ENCODE measurements at places on chromosomes 2 and 18. TPM values are rescaled to one million over a fixed set of nuclear protein-coding genes. Genes with fewer than 3 reads are reported as not detected.

POU3F3 gene
- total RNA-seq, result 2.3 TPM

IL36G gene
- total RNA-seq, result not detected

GRCh38 chr2:218880102-218880858 lies at the start of gene WNT10A:
Gene WNT10A, plus strand, starts transcription at chr2:218880852. Its CDS starts 144 bp downstream, at chr2:218880996.
- no peak for DNase-seq
- 0 out of 2 replicates have a peak, but pooled peaks cover 4% of the 10 kb centered on the region for H3K27me3 ChIP-seq
- no peak within 1 kb of the TSS for H3K27ac ChIP-seq
- H3K36me3 ChIP-seq, result no peaks in the 10 kb centered on the region
- peaks cover 48% of the 10 kb centered on the region for H3K4me1 ChIP-seq
- no peak within 1 kb of the TSS for H3K4me3 ChIP-seq

GRCh38 chr2:208820014-208820688 lies 413.6 kb downstream of the PTH2R start:
- no peaks in the 10 kb centered on the region for H3K36me3 ChIP-seq
- no peak for DNase-seq
- no peak overlapping the region for H3K27ac ChIP-seq
- H3K4me1 ChIP-seq, result no peaks in the 10 kb centered on the region

DNA sequence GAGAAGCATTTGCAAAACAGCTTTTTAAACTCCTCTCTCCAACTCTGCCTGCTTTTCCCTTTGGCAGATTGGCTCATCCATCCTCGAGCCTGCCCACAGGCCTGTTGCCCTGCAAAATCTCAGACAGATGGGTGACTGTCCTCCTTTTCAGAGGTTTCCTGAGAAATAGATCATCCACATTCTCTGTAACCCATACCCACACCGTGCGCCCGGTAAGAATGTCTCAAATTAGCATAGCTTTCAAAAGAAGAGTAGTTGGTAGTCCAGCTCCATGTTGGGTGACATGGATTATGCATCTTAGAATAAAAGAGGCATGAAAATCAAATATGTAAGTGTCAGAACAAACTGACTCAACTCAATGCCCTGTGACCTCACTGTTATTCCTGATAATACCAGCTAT lies 457.9 kb downstream of the TSN start:
- H3K27ac ChIP-seq, result no peak overlapping the region
- H3K36me3 ChIP-seq, result no peaks in the 10 kb centered on the region
- no peak overlapping the region for H3K4me3 ChIP-seq
- DNase-seq, result no peak

GRCh38 chr18:8041526-8042111 lies 474.5 kb downstream of the PTPRM start:
- no peak for DNase-seq
- H3K4me1 ChIP-seq, result no peaks in the 10 kb centered on the region
- no peaks in the 10 kb centered on the region for H3K36me3 ChIP-seq

- peak overlapping the region; percentile 74 for H3K4me3 ChIP-seq
- H3K36me3 ChIP-seq, result no peaks in the 10 kb centered on the region
- H3K4me1 ChIP-seq, result 0 out of 2 replicates have a peak, but pooled peaks cover 3% of the 10 kb centered on the region
- H3K27ac ChIP-seq, result no peak overlapping the region
- no peaks in the 10 kb centered on the region for H3K27me3 ChIP-seq
Measured at GRCh38 chr18:46946656-46947282, 29.4 kb downstream of the KATNAL2 start.

SP9 gene
- 4.1 TPM for total RNA-seq

DNA sequence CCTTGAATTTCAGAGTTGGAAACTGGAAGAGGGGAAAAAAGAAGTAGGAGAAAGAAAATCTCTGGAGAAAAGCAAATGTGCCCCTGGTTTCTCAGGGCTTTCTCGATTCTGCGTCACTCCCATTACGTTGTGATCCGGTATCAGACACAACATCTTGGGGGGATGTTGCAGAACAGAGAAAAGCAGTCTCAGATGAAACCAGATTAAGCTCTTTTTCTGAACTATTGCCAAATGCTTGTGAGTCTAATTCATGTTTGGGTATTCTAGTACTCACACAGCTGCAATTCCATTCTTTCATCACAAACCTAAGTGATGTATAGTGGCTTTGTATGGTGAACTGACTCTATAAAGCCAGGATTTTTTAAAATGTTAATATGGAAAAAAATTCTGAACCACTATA lies 233.2 kb downstream of the TCF4 start:
- H3K4me1 ChIP-seq, result no peaks in the 10 kb centered on the region
- no peak overlapping the region for H3K4me3 ChIP-seq
- H3K27me3 ChIP-seq, result no peaks in the 10 kb centered on the region
- DNase-seq, result peak; percentile 4

DNA sequence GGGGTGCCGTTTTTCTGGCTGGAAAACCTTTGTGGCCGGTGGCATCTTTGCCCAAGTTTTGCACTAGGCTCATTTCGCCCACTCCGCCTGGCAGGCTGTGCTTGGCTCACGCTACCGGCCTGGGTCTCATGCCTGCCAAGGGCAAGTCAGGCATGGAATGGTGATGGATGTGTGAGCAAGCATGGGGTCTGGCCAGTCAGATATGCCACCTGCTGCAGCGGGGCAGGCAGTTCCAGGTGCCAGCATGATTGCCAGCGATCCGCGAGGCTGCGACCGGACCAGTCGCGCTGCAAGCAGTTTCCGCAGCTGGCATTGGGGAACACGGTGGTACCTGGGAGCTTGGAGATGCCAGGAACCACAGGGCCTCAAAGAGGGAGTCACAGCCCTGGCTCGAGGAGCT lies 40.6 kb downstream of the TAF1B start:
- no peaks in the 10 kb centered on the region for H3K4me1 ChIP-seq
- no peak overlapping the region for H3K27ac ChIP-seq
- no peak overlapping the region for H3K4me3 ChIP-seq
- DNase-seq, result no peak
- no peaks in the 10 kb centered on the region for H3K27me3 ChIP-seq

GRCh38 chr2:142031656-142032055 lies 99.2 kb downstream of the LRP1B start:
- peaks cover 10% of the 10 kb centered on the region for H3K4me1 ChIP-seq
- DNase-seq, result peak; percentile 6
- H3K36me3 ChIP-seq, result no peaks in the 10 kb centered on the region

GRCh38 chr2:109185338-109185737 lies 56.3 kb downstream of the SH3RF3 start:
- DNase-seq, result no peak
- H3K36me3 ChIP-seq, result no peaks in the 10 kb centered on the region
- H3K4me3 ChIP-seq, result no peak overlapping the region
- H3K4me1 ChIP-seq, result no peaks in the 10 kb centered on the region
- no peaks in the 10 kb centered on the region for H3K27me3 ChIP-seq

GRCh38 chr2:237616734-237617586 lies 10.4 kb upstream of the LRRFIP1 start:
- peak; percentile 66 for DNase-seq
- H3K4me1 ChIP-seq, result peaks cover 64% of the 10 kb centered on the region
- H3K27me3 ChIP-seq, result no peaks in the 10 kb centered on the region
- H3K27ac ChIP-seq, result peak overlapping the region; percentile 90

GPR35 gene
- total RNA-seq, result 0.30 TPM

- H3K27me3 ChIP-seq, result no peaks in the 10 kb centered on the region
- peaks cover 27% of the 10 kb centered on the region for H3K4me1 ChIP-seq
Measured at GRCh38 chr2:70919672-70920366, 15.9 kb upstream of the ATP6V1B1 start.

DNA sequence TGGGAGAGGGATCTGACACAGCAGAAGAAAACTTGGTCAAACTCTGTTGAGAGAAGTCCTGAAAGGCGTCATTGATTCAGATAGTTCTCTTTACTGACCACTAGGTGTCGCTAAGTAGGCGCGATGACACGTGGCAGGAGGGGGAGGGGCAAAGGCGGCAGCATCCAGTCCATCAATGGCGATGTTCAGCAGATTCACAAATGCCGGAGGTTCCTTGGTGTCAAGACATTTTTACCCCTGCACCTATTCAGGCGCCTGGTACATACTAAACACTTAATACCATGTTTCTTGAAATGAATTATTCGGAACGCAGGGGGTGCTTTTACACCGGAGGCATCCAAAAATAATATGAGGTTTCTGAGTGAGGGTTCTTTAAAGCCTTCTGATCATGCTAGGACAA lies 3.0 kb upstream of the PLEK start:
- H3K36me3 ChIP-seq, result no peaks in the 10 kb centered on the region
- H3K27me3 ChIP-seq, result peaks cover 2% of the 10 kb centered on the region
- H3K4me3 ChIP-seq, result peak overlapping the region; percentile 22
- H3K4me1 ChIP-seq, result no peaks in the 10 kb centered on the region
- DNase-seq, result peak; percentile 92
- H3K27ac ChIP-seq, result no peak overlapping the region

SH3RF3 gene
- 0.30 TPM for total RNA-seq

DNA sequence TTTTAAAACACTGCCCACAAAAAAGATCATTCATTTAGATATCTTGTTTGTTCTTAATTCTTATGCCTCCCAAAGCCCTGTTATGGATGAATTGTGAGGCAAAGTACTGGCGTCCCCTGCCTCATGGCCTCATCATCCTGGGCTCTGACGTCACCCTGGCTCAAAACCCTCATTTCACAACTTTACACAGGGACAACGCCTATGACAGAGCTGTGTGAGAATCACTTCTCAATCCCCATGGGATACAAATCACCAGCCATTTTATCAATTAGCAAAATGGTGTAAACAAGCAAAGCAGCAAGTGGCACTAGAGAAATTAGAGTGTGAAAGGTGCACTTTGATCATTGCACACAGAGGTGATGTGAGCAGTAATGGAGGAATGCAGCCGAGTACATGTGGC lies 16.6 kb downstream of the FHOD3 start:
- H3K36me3 ChIP-seq, result no peaks in the 10 kb centered on the region
- DNase-seq, result no peak
- no peaks in the 10 kb centered on the region for H3K27me3 ChIP-seq
- no peak overlapping the region for H3K4me3 ChIP-seq
- no peaks in the 10 kb centered on the region for H3K4me1 ChIP-seq

DNA sequence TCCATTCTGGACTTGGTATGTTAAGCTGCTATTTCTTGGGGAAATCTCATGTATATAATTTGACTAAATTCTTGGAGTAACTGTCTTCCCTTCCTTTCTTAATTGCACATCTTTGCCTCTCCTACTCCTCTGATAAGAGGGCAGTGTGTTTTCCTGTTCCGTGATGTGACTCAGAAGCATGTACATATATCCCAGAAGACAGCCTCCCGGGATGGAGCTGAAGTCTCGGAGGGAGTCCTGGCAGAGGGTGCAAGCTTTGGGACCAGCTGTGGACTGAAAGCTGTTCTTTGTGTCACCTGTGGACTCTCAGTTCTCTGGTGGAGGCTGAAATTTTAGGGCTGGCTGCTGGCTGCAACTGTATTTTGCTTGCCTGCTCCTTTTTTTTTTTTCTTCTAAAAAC lies 54.7 kb upstream of the MGAT5 start:
- H3K27me3 ChIP-seq, result no peaks in the 10 kb centered on the region
- H3K36me3 ChIP-seq, result 0 out of 2 replicates have a peak, but pooled peaks cover 2% of the 10 kb centered on the region
- peaks cover 18% of the 10 kb centered on the region for H3K4me1 ChIP-seq
- no peak overlapping the region for H3K27ac ChIP-seq

FBXO48 gene
- 1.8 TPM for total RNA-seq

GKN2 gene
- total RNA-seq, result not detected

CYRIA gene
- total RNA-seq, result 18.3 TPM

DNA sequence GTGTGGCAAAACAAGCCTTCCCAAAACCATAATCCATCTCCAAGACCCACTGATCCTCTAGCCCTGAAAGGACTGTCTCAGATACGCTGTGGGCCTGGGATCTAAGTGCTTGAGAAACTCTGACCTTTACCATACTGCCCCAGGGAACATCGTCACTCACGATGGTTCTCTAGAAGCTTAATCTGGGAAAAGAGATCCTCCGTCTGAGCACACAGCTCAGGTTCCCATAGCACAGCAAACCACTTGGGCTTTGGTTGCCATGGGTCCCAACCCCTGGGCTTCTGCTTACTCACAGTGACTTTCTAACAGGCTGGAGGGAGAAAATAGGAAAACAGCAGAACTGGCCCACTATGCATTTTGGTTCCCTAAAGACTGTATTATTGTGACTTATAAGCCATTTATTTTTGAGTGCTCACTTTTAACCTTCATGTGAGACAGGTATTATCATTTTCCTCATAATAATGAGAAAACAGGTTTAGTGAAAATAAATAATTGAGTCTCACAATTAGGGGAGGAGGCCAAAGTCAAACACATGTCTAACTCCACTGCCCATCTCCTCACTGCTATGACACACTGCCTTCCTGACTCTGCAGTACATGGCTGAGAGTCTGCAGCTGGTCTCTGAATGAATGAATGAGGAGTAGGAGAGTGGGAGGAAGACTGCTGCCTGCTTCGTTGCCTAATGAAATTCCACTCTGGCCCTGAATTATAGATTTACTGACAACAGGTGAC lies 46.7 kb downstream of the REEP1 start:
- no peaks in the 10 kb centered on the region for H3K4me1 ChIP-seq
- H3K4me3 ChIP-seq, result no peak overlapping the region
- no peak overlapping the region for H3K27ac ChIP-seq
- peak; percentile 27 for DNase-seq
- H3K27me3 ChIP-seq, result 0 out of 2 replicates have a peak, but pooled peaks cover 2% of the 10 kb centered on the region

DNA sequence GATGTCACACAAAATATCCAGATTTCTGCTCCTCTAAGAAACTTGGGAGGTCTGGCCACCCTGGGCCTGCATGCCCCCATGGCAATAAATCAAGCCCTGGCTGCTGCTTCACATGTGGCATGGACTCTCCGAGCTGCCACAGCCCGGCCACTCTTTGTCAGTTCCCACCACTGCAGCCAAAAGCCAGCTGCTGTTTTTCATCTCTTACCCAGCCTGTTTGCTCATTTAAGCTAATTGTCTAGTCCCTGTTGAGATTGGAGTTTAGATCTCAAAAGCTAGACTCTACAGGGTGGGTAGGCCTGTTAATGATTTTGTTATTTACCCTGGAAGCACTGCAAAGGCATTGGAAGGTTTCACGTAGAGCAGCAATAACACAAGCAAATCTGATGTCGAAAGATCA lies 20.9 kb upstream of the ANXA4 start:
- H3K27ac ChIP-seq, result no peak overlapping the region
- no peaks in the 10 kb centered on the region for H3K4me1 ChIP-seq
- no peak overlapping the region for H3K4me3 ChIP-seq
- H3K36me3 ChIP-seq, result no peaks in the 10 kb centered on the region
- no peak for DNase-seq

HOXD8 gene
- 8.6 TPM for total RNA-seq

- no peak overlapping the region for H3K27ac ChIP-seq
- peaks cover 6% of the 10 kb centered on the region for H3K4me1 ChIP-seq
- no peak for DNase-seq
- no peaks in the 10 kb centered on the region for H3K36me3 ChIP-seq
Measured at GRCh38 chr2:72108121-72108520, 39.5 kb downstream of the CYP26B1 start.

DNA sequence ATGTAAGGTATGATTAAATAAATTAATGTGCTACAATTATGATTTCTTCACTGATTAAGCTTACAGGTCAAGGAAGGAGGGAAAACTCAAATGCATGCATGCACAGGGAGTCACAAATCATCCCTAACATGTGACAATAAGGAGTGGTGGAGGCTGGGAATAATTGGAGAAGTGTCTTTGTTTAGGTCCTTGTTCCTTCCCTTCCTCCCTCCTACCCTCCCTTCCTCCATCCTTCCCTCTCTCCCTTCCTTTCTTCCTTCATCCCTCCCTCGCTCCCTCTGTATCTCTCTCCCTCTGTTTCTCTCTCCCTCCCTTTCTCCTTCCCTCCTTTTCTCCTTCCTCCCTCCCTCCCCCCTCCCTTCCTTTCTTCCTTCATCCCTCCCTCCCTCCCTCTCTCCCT lies 337.1 kb downstream of the CTNNA2 start:
- H3K27ac ChIP-seq, result no peak overlapping the region
- no peak overlapping the region for H3K4me3 ChIP-seq
- no peaks in the 10 kb centered on the region for H3K36me3 ChIP-seq
- H3K27me3 ChIP-seq, result peaks cover 9% of the 10 kb centered on the region
